ENCODE measurements at places on chromosomes 13 and 19.

DNA sequence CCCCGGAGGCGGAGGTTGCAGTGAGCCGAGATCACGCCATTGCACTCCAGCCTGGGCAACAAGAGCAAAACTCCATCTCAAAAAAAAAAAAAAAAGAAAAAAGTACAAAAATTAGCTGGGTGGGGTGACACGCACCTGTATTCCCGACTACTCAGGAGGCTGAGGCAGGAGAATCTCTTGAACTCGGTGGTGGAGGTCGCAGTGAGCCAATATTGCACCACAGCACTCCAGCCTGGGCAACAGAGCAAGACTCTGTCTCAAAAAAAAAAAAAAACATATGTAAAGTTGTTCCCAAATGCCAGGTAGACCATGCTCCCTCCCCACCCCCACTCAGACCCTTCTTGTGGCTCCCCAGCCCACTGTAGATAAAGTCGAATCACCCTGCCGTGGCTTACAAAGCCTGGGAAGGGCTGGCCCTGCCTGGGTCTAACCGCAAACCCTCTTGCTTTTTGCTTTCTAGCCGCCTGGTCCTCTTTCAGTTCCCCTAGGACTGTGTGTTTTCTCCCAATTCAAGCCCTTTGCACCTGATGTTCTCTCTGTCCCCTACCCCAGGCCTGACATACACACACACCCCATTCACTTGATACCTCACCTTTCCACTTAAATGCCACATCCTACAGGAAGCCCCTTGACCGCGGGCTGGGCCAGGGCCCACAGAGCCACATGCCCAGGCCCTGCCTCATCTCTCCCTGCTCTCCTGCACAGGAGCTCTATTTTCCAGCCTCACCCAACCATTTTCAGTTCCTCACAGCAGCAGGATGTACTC, 34.4 kb downstream of the MAP4K1 start:
- no peak for DNase-seq

GRCh38 chr13:113880651-113881611, 17.1 kb upstream of the GAS6 start:
- DNase-seq, result no peak

- DNase-seq, result no peak
These were observed 24.9 kb upstream of the TPM4 start for GRCh38 chr19:16051254-16052025.

DNA sequence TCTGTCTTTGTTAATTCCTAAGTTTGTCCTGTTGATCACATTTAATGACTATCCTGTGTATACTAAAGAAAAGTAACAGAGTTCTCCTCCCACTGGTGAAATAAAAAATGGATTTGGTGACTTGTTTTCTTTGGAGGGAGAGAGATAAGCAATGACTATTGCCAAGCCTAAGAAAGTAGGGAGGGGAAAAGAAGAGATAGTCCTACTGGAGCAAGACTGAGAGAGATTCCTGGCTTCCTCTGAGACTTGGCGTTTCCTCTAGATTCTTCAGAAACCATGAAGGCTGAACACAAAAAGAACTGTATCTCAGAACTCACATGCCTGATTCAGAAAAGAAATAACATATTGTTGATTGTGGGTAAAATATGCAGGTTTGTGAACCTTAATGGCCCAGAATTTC, 406.5 kb downstream of the FOXO1 start:
- DNase-seq, result no peak

GRCh38 chr19:5103061-5103701, 134.3 kb downstream of the KDM4B start:
- DNase-seq, result no peak

GRCh38 chr19:30028118-30028991, 86.3 kb downstream of the URI1 start:
- DNase-seq, result no peak

Measured in kidney glomerular epithelial cell (primary cell).